ENCODE measurements at places on chromosomes 1 and 21.

GRCh38 chr1:5953386-5953785 is 38.8 kb downstream of the NPHP4 start:
- no peak for DNase-seq

- no peak for DNase-seq
Observed at GRCh38 chr1:167605576-167605975, 24.5 kb upstream of the RCSD1 start.

- DNase-seq = no peak
Observed at GRCh38 chr1:205382561-205382960, 25.8 kb upstream of the KLHDC8A start.

DNA sequence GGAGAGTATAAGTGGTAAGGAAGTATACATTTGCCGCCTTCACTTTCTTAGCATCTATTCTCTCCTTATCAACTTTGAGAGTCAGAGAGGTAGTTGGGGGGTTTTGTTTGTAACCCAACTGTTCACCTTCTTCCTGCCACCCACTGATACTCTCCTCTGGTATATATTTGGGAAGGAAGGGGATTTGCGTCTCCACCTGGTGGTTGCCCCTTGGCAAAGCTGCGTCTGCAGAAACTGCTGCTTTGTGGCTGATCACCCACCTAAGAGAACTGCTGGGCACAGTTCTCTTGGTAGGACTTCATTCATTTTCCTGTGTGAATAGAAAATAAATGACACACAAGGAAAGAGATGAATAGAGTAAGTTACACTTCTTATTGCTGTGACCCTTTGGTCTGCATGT is 87.0 kb downstream of the SYT14 start:
- no peak for DNase-seq

- DNase-seq = no peak
Observed at GRCh38 chr1:156489166-156489934, 11.2 kb downstream of the MEF2D start.

GRCh38 chr1:24966724-24967346 is 36.8 kb upstream of the RUNX3 start:
- peak; percentile 31 for DNase-seq

GRCh38 chr1:234924450-234925355 is 203.9 kb downstream of the TOMM20 start:
- no peak for DNase-seq

DNA sequence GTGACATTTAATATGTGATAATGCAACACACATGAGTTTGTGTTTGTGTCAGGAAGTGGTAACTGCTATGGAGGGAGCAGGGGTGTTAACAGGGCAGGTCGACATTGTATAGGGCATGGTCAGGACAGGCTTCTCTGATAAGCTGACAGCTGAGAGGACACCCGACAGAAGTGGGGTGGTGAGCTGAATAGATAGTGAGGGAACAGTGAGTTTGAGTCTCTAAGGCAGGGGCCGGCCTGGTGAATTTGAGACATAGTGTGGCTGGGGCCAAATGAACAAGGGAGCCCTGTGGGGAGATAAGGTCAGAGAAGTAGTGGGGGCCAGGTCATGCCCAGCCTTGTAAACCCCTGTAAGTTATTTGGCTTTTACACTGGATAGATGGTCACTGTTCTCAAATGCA is 217.4 kb upstream of the KIAA0040 start:
- DNase-seq = no peak

DNA sequence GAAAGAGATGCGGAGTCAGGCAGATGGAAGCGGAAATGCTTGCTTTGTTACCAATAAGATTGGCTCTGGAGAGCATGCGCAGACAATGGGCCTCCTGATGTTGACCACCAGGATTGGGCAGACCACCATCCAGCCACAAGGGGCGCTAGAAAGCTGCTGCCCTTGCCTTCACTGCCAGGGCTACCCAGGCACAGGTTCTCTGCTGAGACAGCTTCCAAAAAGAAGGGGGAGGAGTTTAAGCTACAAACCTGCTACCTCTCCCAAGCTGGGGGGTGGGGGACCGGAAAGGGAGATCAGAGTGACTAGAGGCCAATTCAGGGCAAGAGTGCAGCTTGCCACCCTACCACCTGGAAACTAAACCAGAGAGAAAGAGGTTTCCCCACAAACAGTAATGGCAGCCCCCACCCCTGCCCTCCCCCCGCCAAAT is 369.7 kb downstream of the RRAGC start:
- peak; percentile 2 for DNase-seq

GRCh38 chr1:110390096-110390495 is 730 bp downstream of the SLC16A4 start:
- DNase-seq = no peak

- DNase-seq = no peak
Observed at GRCh38 chr1:181073638-181074037, 14.9 kb upstream of the IER5 start.

- no peak for DNase-seq
Observed at GRCh38 chr1:210627755-210628154, 299.1 kb downstream of the HHAT start.
